8988T (cell line): ENCODE measurements at places on chromosomes 13 and 19.

DNA sequence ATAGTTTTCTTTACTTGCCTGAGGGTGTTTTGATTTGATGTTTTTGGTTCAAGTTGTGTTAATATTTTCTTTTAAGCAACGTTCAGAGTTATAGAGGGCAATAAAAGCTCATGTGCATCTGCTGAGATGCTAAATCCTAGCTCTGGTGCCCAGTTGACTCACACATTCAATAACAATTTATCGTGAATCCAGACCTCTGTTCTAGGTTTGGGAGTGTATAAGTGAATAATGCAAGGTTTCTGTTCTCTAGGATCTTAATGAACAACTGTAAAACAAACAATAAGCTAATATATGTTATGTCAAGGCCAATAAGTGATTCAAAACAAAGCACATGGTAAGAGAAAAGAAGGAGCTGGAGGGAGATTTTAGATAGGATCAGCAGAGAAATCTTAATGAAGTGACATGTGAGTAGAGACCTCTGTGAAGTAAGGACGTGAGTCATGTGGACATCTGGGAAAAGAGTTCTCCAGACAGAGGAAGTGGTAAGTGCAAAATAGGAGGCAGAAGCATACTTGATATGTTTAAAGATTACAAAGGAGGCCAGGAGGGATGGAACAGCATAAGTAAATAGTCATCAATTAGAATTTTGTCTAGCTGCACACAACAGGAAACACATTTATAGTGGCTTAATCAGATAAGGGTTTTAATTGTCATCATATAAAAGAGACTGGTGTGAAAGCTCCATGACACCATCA lies 278.5 kb upstream of the HTR2A start:
- DNase-seq: no peak

DNA sequence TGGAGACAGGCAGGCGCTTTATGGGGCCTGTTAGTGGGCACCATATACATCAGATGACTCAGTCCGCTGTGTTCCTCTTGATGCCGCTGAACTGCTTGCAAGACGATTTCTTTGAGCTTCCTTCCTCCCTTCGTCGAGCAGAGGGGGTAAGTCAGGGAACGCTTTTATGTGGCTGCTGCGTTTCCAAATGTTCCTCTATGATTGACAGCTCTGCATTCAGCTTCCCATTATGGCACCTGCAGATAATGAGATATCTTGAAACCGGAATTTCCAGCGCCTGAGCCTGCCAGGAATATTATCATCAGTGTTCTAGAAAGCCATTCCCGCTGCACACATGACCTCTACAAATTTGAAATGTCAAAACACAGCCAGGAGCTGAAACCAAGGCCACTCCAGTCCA lies 257.0 kb downstream of the TSHZ3 start:
- no peak for DNase-seq

- DNase-seq: no peak
Observed at GRCh38 chr13:108755083-108755482, 125.7 kb downstream of the MYO16 start.

GRCh38 chr13:43300865-43301264 lies 277.5 kb downstream of the DNAJC15 start:
- no peak for DNase-seq

GRCh38 chr13:20714563-20715329 lies 11.2 kb downstream of the IL17D start:
- DNase-seq: no peak

GRCh38 chr13:69903081-69903480 lies 204.5 kb upstream of the ATXN8OS start:
- no peak for DNase-seq

GRCh38 chr13:33078263-33078662 lies 62.0 kb downstream of the KL start:
- no peak for DNase-seq

- DNase-seq: no peak
Observed at GRCh38 chr13:52925251-52925650, 76.8 kb upstream of the PCDH8 start.

DNA sequence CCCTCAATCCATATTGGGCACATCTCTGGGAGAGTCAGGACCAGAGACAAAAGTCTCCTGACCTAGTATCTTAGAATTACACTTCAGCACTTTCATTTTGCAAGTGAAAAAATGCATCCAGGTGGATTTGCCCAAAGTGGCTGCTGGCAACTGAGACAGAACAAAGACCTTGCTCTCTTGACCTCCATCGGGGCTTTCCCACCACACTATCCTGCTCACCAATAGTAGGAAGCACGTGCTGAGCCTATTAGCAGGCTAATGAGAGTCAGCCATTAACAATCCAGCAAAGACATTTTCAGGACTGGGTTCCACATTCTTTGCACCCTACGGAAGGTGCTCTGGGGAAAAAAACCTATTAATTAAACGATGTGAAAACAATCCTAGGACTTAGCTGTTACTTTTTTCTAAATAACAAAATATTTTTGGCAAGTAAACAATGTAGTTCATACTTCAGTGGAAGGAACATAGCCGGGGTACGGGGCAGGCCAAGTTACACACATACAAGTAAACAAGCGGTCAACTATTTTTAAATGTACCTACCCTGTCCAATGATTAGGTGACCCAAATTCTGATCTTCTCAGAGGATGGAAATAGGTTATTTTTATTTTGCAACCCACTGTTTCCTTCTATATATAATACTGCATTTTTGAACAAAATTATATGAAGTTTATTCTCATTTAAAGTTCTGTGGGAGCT lies 78.6 kb downstream of the CDADC1 start:
- no peak for DNase-seq

DNA sequence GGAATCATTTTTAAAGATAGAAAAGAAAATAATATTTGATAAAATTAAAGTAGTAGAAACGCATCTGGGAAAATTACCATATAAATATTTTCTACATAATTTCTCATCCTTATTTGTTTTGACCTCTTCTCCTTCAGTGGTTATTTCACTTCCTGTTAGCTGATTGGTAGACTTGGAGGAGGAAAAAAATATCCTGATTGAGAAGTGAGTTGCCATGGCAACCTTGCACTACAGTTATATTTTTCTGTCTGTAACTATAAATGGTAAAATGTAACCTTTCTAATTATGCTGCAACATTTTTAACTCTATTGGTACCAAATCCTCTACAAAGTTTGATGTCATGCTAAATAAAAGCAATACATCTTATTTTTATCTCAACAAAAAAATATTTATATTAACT lies 45.2 kb downstream of the SCEL start:
- no peak for DNase-seq

DNA sequence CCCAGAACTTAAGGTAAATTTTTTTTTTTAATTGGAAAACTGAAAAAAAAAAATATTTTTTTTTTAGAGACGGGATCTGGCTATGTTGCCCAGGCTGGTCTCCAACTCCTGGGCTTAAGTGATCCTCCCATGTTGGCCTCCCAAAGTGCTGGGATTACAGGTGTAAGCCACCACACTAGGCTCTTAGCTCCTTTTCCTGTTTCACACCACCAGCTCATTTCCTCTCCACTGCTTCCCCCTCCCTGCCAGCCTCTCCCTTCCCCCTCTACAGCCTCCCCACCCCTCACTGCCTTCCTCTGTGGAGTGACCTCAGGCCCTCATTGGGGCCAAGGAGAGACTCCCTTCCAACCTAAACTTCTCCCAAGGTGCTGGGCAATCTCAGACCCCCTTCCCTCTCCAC lies 4.2 kb upstream of the GIPR start:
- DNase-seq: no peak

DNA sequence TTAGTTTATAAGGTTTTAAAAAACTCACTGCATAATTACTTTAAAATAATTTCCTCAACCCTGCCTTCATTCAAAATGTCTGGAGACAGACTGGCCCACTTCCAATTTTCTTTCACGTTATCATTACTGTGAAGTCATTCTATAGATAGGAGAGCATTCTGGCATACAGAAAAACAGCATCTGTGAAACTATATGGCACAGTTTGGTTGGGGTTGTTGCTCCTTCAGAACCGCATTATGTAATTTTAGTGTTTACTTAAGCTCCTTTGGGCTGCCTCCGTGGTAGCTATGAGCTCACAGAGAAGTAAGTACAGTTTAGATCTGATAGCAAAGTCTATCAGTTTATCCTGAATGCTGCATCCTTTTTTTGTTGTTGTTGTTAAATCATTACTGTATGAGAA lies 104.3 kb downstream of the KCNRG start:
- no peak for DNase-seq

- DNase-seq: no peak
Observed at GRCh38 chr19:20928371-20928770, 5.3 kb downstream of the ZNF85 start.

GRCh38 chr13:97001636-97002035 lies 7.4 kb upstream of the OXGR1 start:
- DNase-seq: no peak

GRCh38 chr13:46587807-46588418 lies 34.9 kb downstream of the LRCH1 start:
- DNase-seq: no peak

GRCh38 chr13:48910686-48911085 lies 65.0 kb upstream of the FNDC3A start:
- no peak for DNase-seq
